ENCODE measurements at places on chromosomes 2 and 18.

GRCh38 chr2:10909050-10909995 lies 2.4 kb upstream of the KCNF1 start:
- DNase-seq: peak; percentile 88

- peak; percentile 63 for DNase-seq
Observed at GRCh38 chr2:231104115-231104713, 20.6 kb downstream of the HTR2B start.

DNA sequence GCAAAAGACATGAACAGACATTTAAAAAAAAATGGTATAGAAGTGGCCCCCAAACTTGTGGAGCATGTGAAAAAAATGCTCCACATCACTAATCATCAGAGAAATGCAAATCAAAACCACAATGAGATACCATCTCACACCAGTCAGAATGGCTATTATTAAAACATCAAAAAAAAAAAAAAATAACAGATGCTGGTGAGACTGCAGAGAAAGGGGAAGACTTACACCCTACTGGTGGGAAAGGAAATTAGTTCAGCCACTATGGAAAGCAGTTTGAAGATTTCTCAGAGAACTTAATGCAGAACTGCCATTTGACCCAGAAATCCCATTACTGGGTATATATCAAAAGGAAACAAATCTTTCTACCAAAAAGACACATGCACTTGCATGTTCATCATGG lies 164.8 kb downstream of the RIT2 start:
- DNase-seq: no peak

DNA sequence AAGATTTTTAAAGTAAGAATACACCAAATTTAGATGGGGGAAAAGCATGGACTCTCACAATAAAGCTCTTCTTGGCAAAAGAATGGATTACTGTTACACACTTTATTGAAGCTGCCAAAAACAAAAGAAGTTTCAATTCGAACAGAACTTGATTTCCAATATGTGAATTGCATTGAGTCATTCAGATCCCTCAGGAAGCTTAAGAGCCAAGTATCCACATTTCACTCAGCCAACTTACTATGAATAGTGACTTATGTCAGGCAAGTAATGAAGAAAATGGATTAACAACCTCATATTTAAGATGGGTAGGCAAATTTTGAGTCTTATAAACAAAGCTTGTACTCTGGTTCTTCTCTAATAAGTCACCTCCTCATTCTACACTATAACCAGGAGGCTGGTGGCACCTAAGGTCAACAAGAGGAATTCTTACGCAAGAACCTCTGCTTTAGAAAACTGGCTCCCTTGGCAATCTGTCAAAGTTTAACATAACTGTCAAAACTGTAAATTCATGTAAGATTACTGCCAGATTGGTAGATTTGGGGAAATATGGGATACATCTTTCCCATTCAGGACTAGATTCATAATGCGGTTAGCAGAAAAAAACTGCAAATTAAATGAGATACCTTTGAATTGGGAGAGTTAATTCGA lies 6.0 kb downstream of the HADHA start:
- DNase-seq: no peak

DNA sequence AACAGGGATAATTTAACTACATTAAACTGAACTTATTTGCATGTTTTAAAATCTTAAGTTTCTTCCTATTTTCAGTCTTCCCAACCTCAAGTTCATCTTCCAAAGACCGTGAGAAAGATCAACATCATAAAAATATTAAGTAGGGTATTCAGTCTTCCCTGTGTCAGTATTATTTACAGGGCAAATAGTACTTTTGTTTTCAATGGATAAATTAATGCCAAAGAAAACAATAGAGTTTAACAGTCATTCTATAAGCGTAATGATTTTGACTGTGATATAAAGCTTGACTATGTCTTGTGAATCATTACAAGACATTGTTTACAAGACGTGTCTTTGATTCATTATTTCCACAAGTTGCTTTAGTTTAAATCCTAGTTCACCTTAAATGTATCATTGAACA lies 48.0 kb upstream of the NRXN1 start:
- DNase-seq: no peak

- DNase-seq: peak; percentile 97
Observed at GRCh38 chr2:66024391-66024790, 410.5 kb upstream of the MEIS1 start.

GRCh38 chr2:156491176-156491575 lies 55.0 kb downstream of the GPD2 start:
- no peak for DNase-seq
